Endothelial cell of umbilical vein (primary cell): ENCODE measurements at places on chromosomes 5 and 9. TPM values are rescaled to one million over a fixed set of nuclear protein-coding genes. Genes with fewer than 3 reads are reported as not detected.

Gene CDHR2
- total RNA-seq: not detected in 2 replicates

GRCh38 chr5:100643473-100643872 is 108.3 kb downstream of the FAM174A start:
- DNase-seq: peak; percentile 79

Gene CDX1
- not detected in 2 replicates for total RNA-seq

- no peak for DNase-seq
Measured at GRCh38 chr5:146644831-146645230, 128.8 kb upstream of the GPR151 start.

DNA sequence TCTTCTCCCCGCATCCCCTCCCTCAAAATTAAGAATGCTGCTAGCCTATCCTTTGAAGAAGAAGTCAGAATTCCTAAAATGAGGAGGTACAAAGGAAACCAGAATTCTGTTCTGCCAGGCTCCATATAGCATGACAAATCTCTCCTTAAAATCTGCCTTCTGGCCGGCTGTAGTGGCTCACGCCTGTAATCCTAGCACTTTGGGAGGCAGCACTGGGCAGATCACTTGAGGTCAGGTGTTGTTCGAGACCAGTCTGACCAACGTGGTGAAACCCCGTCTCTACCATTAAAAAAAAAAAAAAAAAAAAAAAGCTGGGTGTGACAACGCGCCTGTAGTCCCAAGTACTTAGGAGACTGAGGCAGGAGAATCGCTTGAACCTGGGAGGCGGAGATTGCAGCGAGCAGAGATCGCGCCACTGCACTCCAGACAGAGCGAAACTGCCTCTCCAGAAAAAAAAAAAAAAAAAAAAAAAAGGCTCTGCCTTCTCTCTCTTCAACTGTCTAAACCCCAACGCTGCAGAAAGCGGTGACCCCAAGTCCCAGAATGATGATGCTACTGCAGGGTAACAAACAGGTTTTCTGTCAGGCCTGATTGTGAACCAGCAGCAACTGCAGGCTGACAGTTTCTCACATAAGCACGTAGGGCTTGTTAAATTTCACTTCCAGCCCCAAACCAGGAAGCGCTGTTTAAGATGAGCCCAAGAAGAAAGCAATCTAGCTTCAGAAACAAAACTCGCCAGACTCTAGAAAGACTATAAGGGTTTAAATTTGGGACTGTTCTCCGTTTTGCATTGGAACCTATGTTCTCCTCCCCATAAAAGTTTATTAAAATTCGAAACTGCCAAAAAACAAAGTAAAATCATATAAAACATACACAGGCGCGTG is 963 bp upstream of the CAST start:
- peak; percentile 76 for DNase-seq

- DNase-seq: no peak
Measured at GRCh38 chr5:103410172-103410571, 151.6 kb downstream of the MACIR start.

Gene TAF11L5
- not detected in 2 replicates for total RNA-seq

- no peak for DNase-seq
Measured at GRCh38 chr9:127654619-127655018, 42.5 kb downstream of the STXBP1 start.

GRCh38 chr9:116499986-116500871 is 186.9 kb upstream of the TRIM32 start:
- no peak for DNase-seq

DNA sequence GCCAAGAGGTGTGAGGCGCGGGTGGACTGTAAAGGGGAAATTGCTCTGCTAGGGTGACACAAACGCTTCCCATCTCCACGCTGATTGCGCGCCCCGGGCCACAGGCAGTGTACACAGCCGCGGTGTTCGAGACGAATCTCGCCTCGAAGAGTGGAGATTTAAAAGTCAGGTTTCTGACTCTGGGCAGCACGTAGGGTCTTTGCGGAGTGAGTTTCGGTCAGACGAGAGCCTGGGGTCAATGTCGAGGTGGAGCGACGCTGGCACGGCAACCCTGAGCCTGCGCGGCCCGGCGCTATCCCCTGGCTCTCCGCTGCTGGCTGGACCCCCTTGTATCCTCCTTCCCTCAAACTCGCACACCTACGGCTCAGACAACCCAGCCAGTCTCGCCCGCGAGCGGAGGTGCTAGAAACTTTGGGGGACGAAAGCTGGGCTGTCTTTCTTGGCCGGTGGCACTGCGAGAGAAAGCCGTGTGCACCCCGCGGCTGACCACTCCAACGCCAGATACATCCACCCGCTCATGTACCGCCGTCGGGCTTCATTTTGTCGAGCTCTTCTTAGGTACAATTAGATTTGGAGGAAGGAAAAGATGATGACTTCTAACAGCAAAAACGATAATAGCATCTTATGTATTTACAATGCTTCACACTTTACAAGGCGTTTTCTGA is 5.4 kb upstream of the FOXB2 start:
- no peak for DNase-seq

- DNase-seq: no peak
Measured at GRCh38 chr9:738209-738915, 103.1 kb upstream of the DMRT1 start.
